ENCODE measurements at places on chromosomes 6 and 20.

DNA sequence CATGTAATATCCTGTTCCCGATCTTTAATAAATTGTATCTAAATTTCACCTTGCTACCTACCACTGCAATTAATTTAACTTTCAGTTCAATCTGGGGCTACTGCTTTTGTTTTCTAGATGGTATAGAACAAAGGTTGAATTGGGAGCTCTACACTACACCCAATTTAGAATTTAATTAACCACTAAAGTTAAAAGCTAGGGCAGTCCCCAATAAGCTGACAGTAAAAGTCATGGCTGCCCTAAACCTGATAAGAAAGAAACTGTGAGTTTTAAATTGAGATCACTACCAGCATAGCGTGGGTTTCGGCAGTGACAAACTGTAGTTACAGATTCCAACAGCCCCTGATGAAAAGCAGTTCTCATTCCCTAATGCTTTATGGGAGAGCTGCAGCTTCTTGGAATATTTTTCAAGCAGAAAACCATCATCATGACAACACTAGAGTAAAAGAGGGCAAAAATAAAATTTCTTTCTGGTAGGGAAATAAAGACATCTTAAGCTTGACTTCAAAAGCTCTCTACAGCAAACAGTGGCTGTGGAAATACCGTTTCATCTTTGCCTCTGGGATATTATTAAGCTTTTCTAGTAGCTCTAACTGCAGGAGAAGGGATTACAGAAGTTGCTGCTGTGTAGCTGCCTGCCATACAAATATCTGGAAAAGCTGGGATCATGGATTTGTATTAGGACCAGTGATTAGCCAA, 1372.1 kb downstream of the EPHA7 start:
- DNase-seq: no peak

- no peak for DNase-seq
These were observed 1.2 kb downstream of the SMIM29 start for GRCh38 chr6:34247481-34248197.

- no peak for DNase-seq
These were observed 44.5 kb upstream of the ALDH8A1 start for GRCh38 chr6:134994431-134994830.

DNA sequence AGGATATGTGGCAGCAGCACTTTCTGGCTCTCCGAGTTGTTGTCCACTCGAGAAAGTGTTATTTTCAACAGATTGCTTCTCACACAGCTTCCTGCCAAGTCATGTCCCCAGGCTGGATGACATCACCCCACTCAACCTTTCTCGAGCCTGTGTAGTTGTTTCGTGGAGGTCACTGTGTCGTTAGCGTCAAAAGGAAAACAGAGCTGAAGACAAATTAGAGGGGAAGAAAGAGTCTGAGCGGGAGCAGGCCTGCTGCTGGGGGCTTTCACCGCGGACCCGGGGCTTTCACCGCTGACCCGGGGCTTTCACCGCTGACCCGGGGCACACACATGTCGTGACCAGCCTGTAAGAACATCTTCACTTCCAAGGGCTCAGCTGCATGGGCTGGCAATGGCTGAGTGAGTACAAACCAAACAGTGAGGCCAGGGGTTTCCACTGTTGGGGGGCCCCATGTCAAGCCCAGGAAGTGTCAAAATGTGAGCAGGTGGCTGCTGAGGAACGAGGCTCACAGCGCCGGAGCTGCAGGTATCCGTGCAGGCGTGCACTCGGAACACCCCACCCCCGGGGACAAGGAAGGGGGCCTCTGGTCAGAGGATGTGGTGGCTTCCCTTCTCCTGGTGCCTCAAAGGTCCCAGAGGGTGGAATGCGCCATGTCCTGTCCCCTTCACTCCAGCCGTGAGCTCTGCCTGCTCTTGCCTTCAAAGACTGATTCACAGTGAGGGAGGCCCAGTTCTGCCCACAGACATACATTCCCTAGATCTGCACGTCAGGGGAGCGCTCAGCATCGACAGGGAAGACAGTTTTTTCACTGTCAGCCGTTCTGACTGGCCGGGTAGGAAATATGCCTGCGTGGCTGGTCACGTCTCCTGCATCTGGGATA, 365.9 kb downstream of the TAF4 start:
- no peak for DNase-seq
